ENCODE measurements at places on chromosomes 2 and 18. TPM values are rescaled to one million over a fixed set of nuclear protein-coding genes. Genes with fewer than 3 reads are reported as not detected.

GRCh38 chr2:219967247-219968245 lies 340.1 kb downstream of the SLC4A3 start:
- no peak for DNase-seq

DNA sequence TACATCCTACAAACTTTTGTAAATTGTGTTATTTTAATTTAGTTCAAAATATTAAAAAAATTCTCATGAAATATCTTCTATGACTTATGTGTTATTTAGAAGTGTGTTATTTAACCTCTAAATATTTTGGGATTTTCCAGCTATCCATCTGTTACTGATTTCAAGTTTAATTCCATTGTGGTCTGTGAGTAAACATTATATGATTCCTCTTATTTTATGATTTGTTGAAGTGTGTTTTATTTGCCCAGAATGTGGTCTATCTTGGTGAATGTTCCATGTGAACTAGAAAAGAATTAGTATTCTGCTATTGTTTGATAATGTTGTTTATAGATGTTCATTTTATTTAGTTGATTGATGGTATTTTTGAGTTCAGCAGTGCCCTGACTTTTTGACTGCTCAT lies 136.0 kb downstream of the ZNF804A start:
- no peak for DNase-seq

GRCh38 chr2:124810132-124810531 lies 785.0 kb downstream of the CNTNAP5 start:
- DNase-seq = no peak

- DNase-seq = no peak
These were observed 248.3 kb downstream of the TRIB2 start for GRCh38 chr2:12964904-12965539.

ZFP36L2 gene
- 107 TPM for polyA plus RNA-seq

- no peak for DNase-seq
These were observed 133.7 kb upstream of the ZFP36L2 start for GRCh38 chr2:43360137-43360536.

GRCh38 chr2:135786823-135787222 lies 45.2 kb downstream of the UBXN4 start:
- no peak for DNase-seq

- no peak for DNase-seq
These were observed 214.2 kb downstream of the PTGR3 start for GRCh38 chr18:74994502-74995418.

GRCh38 chr2:37441055-37441454 lies 96.6 kb downstream of the QPCT start:
- no peak for DNase-seq

DNA sequence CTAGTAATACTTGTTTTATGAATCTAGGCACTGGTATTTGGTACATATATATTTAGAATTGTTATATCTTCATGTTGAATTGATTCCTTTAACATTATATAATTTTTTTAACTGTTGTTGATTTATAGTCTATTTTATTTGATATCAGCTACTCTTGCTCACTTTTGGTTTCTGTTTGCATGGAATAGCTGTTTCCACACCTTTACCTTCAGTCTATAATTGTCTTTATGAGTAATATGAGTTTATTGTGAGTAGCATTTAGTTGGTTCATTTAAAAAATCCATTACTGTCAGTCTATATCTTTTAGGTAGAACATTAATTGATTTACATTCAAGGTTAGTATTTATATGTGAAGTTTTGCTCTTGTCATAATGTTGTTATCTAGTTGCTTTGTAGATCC lies 58.6 kb downstream of the SMCHD1 start:
- DNase-seq = no peak

DNA sequence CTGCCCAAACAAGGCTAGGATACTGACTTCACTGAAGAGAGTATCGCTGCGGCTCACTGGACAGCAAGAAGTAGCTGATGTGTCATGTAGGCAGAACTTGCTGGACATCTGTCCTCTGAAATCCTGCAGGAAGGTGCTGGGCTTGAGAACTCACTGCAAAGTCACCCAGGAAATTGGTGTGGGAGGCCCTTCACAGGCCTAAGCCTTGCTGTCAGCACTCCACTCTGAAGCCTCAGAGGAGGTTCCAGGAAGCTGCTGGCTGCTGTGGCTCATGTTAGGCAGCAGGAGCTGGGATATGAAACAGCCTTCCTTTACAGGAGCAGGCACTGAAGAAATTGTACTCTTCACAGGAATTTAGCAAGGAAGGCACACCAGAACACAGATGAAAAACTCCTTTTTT lies 88.3 kb upstream of the CCDC68 start:
- no peak for DNase-seq

C1GALT1C1L gene
- polyA plus RNA-seq = 2.1 TPM

- DNase-seq = no peak
These were observed 165.0 kb downstream of the ANKRD30B start for GRCh38 chr18:14912967-14913366.

- no peak for DNase-seq
These were observed 81.6 kb downstream of the PXDN start for GRCh38 chr2:1662606-1663180.

DNA sequence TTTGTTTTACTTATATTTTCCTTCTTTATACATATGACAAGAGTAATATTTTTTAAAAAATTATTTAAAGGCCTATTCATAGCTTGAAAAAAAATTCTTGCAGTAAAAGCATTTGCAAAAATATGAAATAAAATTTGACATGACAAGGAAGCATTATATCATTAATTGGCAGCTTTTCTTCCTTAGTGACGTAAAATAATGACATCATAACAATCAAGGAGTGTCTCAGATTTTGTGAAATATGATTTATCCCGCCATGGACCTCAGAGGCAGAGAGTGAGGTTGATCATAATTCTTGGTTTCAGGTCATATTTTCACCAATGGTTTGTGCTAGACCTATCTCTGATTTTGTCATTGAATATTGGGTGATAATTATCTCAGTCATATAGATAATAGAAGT lies 176.0 kb downstream of the MIB1 start:
- no peak for DNase-seq

ITPRIPL1 gene
- polyA plus RNA-seq = 3.9 TPM

ADRA2B gene
- polyA plus RNA-seq = 3.9 TPM

ANTXR1 gene
- polyA plus RNA-seq = 97.7 TPM

DNA sequence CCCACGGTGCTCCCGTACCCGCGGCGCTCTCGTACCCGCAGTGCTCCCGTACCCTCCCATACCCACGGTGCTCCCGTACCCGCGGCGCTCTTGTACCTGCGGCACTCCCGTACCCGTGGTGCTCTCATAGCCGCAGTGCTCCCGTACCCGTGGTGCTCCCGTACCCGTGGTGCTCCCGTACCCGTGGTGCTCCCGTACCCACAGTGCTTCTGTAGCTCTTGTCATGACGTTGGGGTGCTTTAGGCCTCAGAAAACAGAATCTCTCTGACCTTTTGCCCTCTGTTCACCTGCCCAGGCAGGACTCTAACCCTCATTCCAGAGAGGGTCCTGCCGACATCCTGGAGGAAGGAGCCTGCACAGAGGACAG lies 35.3 kb downstream of the SLC66A2 start:
- no peak for DNase-seq

DNA sequence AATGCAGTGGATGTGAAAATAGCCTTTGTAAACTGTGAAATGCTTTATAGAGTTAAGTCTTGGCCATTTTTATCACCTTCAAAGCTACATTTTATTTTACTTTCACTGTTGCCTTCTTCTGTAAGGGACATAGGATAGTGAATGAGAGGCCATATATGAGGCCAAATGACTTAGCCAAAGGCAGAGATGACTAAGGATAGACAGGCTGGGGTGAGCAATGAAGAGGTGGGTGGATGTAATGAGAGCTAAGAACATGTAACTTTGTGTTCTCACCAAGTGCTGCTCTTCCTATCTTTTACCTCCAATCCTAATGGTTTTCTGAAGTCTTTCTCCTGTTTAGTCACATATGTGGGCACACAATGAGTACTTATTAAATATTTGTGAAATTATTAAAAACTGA lies 101.9 kb downstream of the MBD5 start:
- no peak for DNase-seq

DNA sequence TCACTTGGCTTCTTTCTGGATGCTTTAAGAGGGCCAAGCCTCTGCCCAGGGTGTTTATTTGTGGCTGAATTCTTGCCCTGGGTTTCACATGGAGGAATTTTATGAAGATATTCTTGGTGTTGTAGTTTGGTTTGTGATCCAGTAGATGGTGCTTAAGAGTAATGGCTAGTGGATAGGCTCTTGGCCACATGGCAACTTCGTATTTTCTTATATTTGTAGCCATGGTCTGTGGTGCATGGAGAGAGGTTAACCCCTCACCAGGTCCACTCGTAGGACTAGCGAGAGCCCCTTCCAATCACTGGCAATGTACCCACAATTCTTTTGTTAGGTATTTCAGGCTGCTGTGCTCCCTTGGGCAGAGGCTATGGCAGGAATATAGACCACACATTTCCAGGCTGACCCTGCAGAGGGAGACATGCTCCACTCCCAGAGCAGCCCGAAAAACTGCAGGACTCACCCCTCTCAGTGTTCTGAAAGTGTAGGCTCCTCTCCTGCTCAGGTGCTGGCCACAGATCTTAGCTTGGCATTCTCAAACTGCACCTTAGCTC lies 582.1 kb upstream of the SETBP1 start:
- DNase-seq = no peak

DNA sequence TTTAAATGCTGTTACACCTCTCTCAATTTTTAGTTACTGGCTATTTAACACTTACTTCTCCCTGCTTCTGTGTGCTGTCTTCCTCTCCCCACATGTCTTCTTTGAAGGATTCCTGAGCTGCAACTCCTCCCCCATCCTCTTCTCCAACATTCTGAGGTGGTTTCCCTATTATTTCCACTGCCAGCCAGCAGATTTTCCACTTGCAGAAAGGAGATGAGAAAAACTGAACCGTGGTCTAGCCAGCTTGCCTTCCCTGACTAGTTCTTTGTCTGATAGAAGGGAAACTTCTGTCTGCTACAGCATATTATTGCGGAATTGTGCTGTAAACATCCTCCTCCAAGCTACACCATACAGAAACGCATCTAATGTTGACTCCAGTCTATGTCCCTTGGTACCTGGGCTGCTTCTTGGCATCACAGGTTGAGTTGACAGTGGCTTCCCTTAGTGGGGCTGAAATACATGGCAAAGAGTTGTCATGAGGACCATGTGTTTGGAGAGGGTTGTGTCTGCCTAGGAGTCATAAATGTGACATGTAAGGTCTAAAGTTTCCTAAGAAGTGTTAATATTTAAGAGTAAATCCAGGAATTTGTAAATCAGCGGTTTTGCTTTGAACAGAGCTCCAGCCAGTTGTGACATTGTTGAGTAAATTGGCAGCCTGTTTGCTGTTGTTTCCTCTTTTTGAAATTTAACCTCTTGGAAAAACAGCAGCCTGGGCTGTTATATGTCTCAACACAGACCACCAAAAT lies 68.3 kb upstream of the RND3 start:
- no peak for DNase-seq

- DNase-seq = no peak
These were observed 773 bp downstream of the CMPK2 start for GRCh38 chr2:6864923-6865345.

RFX8 gene
- polyA plus RNA-seq = 1.7 TPM

DNA sequence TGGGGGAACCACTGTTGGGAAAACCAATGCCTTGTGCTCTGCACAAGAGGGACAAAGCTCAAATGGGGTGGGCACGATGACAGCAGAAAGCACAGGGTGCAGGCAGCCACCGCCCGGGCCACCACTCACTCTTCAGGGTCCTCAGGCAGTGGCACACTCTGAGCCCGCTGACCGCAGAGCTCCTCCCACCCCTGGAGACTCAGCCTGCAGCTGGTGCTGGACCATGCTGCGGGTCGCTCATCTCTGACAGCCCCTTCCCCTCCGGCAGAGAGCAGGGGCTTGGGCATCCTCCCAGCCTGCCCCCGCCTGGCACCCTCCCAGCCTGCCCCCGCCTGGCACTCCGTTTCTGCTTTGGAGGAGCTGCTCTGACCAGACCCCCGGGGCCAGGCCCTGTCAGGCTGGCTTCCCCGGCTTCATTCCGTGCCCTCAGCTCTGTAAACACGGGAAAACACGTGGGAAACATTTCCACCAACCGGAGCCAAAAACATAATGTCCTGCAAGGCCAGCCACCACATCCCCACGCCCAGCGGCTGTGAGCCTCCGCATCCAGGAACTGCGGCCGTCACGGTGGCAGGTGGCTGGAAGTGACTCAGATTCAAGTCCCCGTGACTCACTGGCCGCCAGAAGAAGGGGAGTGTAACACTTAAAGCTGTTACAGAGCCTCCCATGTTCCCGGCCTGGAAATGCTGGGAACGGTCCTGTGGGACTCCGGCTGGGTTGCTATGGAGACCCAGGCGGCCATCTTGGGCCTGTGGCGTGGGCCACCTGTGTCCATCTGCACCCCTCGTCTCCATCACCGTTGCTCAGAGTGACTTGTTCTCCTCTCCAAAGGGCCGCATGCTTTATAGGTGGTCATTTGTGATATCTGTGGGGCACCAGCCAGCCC lies 6.8 kb upstream of the SNED1 start:
- no peak for DNase-seq

GRCh38 chr18:78368726-78369125 lies 610.9 kb upstream of the SALL3 start:
- DNase-seq = no peak

GRCh38 chr2:120715353-120715752 lies 20.3 kb upstream of the GLI2 start:
- DNase-seq = no peak

DNA sequence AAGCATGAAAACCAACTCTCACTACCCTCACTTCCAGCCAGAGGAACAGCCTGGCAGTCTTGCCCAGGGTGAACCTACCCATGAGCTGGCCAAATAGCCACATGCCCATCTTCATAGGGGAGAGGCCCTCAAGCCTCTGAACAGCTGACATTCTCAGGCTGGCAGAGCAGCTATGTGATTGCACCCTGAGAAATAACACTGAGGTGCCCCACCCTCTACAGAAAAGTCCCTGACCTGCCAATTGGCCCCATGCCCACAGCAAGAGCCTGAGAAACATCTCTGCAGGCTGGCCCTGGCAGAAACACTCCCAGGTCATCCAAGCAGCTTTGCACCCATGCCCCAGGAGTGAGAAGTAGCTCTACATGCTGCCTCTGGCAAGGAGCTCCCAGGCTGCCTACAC lies 127.4 kb upstream of the OTX1 start:
- no peak for DNase-seq

DNA sequence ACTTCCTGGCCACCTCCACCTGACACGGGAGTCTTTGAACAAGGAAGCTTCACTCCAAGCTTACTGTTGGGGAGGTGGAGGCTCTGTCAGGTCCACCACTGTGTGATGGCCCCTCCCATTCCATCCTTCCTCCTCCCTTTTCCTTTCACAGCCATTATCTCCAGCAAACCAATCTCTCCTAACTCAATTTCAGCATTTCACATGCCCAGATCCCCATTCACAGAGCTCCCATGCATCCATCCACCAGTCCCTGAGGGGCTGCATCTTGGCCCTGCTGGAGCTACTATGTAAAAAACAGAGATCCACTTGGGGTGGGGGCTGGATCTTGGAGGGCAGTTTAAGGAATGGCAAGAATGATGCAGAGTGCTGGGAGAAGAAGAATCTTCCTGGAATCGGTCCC lies 129.0 kb upstream of the COPS8 start:
- no peak for DNase-seq

ABCG8 gene
- polyA plus RNA-seq = 1.1 TPM

GRCh38 chr2:121486191-121486790 lies 44.4 kb upstream of the RNU4ATAC start:
- no peak for DNase-seq

GRCh38 chr2:9191041-9191481 lies 15.6 kb upstream of the ASAP2 start:
- no peak for DNase-seq

All from left renal cortex interstitium (tissue), 4 donors.